Transverse colon (tissue), 4 donors: ENCODE measurements at places on chromosomes 5 and 9.

GRCh38 chr5:33281431-33281843 is 159.3 kb upstream of the TARS1 start:
- DNase-seq = no peak

DNA sequence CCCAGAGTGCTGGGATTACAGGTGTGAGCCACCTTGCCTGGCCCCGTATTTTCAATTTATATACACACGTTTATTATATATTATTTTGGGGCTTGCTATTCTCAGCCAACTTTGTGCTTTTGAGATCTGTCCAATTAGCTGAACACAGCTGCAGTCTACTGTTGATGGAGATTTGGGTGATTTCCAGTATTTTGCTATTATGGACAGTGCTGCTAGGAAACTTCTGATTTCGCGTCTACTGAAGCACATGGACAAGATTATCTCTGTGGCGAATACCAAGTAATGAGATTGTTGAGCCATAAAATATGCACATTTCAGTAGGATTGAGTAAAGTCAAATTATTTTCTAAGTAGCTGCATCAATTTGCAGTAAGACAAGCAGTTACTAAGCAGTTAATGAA is 1731.2 kb upstream of the CDH6 start:
- DNase-seq = no peak

DNA sequence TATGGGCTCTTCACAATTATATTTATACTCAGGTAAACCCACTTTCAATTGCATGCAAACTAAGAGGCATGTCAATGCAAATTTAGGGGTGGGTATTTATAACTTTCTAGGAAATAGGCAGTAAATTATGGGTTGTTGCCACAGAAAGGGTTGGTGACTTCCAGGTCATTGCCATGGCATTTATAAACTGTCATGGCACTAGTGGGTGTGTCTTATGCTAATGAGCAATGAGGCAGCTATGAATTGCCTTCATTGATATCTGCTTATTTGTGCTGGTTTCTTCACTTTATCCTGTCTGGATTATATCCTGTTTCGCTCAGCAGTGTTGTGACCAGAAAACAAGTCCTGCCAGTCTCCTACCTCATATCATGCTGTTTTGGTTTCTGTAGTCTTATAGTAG is 597.3 kb upstream of the DAB2 start:
- no peak for DNase-seq

- DNase-seq = no peak
These were observed 85.4 kb downstream of the HSD17B4 start for GRCh38 chr5:119537704-119538103.

- no peak for DNase-seq
These were observed 16.9 kb downstream of the OR2V2 start for GRCh38 chr5:181164076-181164952.

- no peak for DNase-seq
These were observed 13.1 kb downstream of the PSD2 start for GRCh38 chr5:139808481-139809330.

- DNase-seq = no peak
These were observed 20.6 kb downstream of the GGTA1 start for GRCh38 chr9:121478816-121479676.

DNA sequence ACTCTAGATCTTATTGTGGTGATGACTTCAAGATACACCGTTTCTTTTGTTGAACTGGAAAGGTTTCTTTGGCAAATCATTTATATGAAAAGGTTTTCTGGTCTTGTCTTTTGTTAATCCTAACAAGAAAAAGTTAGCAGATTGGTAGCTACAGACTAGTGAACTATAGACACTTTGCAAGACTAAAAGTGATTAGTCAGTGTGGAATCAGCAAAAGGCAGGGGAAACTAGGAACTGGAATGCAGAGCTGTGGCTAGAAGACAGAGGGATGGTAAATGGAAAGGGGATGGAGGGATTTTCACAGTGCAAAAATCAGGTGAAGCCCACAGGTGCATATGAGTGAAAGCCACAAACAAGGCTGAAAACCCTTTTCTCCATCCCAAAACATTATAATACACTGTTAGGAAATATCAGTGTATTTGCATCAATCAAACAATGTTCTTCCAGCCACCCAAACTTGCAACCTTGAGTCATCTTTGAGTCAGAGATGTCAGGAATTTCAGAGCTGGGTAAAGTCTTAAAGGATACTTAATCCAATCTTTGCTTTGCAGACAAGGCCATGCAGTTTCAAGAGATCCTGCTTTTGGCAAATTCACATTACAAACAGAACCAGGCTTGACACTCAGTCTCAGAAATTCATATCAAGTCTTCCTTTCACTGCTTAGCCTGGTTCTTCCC is 52.7 kb downstream of the PLK2 start:
- DNase-seq = no peak

GRCh38 chr9:115326461-115326860 is 208.5 kb upstream of the TNC start:
- DNase-seq = no peak

GRCh38 chr5:67165526-67166459 is 30.8 kb downstream of the CD180 start:
- DNase-seq = peak; percentile 90

GRCh38 chr5:134101686-134102439 is 12.6 kb upstream of the TCF7 start:
- DNase-seq = peak; percentile 64

GRCh38 chr5:59418808-59419207 is 474.7 kb downstream of the PDE4D start:
- DNase-seq = peak; percentile 17

- DNase-seq = no peak
These were observed 82.5 kb downstream of the SEMA6A start for GRCh38 chr5:116492016-116492623.

- DNase-seq = no peak
These were observed 63.5 kb upstream of the OSMR start for GRCh38 chr5:38782180-38782835.

GRCh38 chr9:126569036-126569435 is 44.7 kb upstream of the LMX1B start:
- DNase-seq = no peak

DNA sequence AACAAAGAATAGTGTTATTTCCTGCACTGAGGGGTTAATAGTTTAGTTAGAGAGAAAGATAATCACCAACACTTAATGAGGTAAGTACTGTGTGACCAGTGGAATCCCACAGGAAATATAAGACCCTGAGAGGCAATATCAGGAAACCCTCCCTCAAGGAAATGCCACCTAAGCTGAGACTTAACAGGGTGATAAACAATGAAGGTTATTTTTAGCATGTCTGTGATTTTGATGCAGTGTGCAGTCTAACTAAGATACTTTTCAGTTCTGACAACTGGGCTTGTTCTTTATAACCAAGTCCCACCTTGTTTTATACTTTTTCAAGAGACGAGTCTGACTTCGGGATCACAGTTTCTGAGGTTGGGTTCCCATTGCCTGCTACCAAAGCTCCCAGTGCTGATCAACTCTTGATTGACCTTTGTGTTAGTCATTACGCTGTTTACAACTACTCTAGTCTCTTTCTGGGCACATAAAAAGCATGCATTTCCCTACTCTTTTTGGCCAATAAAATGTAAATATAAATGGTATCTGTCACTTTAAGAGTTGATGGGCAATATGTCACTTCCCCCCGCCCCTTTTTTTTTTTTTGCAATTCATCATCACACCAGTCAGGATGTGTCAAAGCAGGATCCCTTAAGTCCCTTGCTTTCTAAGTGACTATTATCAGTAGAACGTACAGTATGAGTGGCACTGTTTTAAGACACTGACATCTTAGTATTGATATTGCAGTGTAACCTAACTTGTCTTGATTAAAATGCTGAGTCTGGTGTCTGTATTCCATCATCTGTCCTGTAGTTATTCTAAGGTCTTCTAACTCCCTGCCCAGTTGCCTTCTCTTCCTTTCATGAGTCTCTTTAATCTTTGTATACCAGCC is 31.4 kb downstream of the C6 start:
- DNase-seq = peak; percentile 13

GRCh38 chr9:115141612-115142011 is 23.7 kb upstream of the TNC start:
- no peak for DNase-seq

- DNase-seq = no peak
These were observed 198.7 kb upstream of the HAPLN1 start for GRCh38 chr5:83919071-83920041.

DNA sequence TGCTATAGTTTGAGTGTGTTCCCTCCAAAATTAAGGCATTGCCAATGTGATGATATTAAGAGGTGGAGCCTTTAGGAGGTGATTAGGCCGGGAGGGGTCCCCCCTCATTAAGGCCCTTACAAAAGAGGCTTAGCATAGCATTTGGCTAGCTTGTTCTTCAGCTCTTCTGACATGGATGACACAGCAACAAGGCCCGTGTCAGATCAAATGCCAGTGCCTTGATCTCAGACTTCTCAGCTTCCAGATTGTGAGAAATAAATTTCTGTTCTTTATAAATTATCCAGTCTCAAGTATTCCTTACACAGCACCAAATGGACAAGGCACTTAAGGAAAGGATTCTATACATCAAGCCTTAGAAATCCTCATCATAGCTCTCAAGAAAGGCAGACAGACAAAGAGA is 31.8 kb downstream of the SLC38A9 start:
- DNase-seq = no peak

GRCh38 chr5:23367874-23368273 is 139.5 kb upstream of the PRDM9 start:
- DNase-seq = no peak

DNA sequence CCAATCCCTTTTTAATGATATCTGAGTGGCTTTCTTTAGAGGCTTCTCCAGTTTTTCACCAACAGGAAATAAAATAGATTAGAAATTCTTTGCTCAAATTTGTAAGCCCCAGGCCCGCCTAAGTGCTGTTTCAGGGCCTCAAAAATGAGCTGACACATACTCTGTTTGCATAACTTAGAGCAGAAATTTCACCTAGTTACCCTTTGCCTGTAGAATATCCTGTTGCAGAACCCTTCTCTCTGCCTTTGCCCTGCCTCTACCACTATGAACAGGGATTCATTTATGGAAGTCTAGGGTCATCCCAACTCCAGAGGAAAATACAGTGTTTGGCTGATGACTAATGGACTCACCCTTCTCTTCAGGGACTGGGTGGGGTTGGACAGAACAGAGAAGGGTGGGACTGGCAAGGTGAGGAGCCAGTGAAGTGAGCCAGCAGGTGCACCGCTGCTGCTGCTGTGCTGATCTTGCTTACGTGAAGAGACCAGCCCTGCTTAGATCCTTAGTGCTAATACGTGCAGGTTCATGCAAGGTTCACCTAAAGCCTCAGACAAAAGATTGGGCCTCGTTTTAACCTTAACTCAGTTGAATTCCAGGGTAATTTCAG is 22.8 kb downstream of the OSTF1 start:
- peak; percentile 67 for DNase-seq

DNA sequence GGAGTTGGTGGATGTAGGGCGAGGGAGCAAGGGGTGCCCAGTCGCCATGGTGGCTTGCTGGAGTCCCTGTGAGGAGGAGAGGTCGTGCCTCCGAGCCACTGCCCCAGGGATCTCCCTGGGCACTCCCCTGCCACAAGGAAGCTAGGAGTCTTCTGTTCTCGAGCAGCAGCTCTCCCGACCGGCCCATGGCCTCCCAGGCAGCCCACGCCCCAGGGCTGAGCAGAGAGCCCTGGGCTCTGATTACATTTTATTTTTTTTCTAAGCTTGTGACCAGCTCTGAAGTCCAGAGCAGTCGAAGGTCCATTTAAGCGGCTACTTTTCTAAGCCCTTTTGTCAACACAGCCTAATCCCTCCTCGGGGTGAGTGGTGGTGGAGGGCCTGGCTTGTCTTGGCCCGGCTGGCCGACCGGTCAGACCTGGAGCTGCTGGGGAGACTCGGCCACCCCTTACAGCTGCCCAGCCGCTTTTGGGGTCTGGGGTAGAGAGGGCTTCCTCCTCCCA is 2.1 kb downstream of the RXRA start:
- DNase-seq = peak; percentile 72

DNA sequence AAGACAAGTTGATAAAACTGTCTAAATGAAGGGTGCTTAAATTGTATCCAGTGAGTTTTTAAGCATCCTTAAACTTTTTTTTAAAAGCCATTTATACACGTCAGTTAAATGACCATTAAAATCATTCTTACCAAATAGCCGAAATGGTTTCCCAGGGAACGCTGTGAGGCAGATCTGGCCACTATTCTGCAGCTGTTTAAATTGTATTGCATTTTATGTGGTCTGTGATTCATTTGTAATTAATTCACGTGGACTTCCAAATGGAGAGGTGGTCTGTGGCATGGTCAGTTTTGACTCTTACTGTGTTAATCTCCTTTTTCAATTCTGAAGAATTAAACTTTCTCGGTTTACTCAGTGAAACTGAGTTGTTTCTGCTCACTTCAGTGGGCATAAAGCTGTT is 113.7 kb upstream of the OTULINL start:
- DNase-seq = no peak

GRCh38 chr5:96209829-96210228 is 223.2 kb downstream of the PCSK1 start:
- DNase-seq = no peak

DNA sequence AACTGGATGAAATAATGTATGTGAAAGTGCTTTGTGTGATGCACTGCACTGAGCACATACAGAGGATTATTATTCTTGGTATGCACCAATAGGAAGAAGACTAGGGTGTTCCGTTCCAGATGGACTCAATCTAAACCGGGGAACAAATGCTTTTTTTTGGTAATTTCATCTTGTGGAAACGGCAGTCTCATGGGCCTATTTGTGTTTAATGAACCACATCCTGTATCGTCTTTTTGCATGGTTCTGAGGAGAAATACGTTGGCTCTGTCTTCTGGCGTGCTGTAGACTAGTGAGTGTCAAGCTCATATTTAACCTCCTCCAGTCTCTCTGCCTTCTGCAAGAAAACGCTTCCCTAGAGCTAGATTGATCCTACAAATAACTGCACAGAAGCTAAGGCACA is 30.0 kb downstream of the TRIM32 start:
- no peak for DNase-seq

- DNase-seq = no peak
These were observed 48.3 kb upstream of the HRH2 start for GRCh38 chr5:175609526-175609925.

DNA sequence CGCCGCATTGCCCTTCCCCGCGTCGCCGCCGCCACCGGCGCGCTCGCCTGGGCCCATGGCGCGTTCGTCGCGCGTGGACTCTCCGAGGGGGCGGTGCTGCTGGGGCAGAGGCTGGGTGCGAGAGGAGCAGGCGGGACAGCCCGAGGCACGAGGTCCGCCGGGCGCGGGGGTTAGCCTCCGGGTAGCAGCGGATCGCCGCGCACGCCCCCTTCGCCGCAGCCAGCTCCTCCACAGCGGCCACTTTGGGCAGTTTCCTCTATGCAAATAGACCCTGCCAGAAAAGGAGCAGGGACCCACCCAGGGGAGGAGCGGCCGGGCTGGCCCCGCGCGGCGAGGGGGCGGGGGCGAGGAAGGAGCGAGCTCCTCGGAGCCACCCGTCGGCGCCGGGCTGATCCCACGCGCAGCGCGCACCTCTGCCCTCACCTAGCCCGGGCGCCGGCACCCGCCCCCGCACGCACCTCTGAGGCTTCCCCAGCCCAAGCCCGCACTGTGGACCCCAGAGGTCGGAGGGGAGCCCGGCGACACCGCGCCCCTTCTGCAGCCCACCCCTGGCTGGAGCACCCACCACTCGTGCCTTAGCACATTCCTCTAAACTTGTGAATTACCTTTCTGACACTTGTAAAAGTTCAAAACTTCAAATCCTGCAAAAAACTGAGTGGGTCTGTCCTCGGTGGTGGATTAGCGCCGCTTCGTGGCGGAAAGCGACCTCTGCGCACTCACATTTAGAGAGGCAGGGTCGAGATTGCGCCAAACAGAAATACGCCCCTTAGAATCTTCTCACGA is at the start of gene COL23A1:
COL23A1 (minus strand) TSS at position 253 of the 783 bp plus-strand sequence.
- DNase-seq = peak; percentile 22

- DNase-seq = no peak
These were observed 141.8 kb upstream of the CD180 start for GRCh38 chr5:67338421-67338820.
